ENCODE measurements at places on chromosomes 13 and 19.

DNA sequence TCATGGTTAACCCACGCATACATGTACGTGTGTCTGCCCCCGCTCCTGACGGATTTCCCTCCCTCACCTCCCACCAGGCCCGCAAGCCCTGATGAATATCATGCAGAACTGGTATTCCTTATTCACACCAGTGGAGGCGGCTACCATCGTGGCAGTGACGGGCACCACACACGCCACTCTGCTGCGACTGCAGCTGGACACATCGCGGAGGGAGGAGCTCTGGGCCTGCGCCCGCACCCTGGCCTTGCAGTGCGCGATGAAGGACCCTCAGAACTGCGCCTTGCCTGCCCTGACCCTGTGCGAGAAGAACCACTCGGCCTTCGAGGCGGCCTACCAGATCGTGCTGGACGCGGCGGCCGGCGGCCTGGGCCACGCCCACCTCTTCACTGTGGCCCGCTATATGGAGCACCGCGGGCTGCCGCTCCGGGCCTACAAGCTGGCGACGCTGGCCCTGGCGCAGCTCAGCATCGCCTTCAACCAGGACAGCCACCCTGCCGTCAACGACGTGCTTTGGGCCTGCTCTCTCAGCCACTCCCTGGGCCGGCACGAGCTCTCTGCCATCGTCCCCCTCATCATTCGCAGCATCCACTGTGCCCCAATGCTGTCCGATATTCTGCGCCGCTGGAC, 35.0 kb downstream of the ZSWIM4 start:
- peak; percentile 63 for DNase-seq

DNA sequence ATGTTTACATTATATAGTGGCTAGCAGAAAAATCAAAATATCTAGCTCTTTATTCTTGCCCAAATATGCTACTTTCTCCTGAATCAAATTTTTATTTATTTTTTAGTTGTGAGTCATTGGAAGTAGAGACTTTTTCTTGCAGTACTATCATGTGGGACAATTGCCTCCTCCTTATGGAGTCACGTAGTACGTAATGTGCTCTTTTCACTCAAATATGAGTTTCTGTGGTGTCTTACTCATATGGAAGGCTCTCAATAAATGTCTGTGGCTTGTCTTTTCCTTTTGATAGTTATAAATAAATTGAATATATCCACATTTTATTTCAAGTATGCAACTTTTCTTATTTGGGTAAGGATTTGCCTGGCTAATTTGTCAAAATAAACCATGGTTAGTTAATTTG, 1411.0 kb upstream of the SLC10A2 start:
- no peak for DNase-seq

GRCh38 chr13:41651413-41652058, 194.2 kb downstream of the RGCC start:
- DNase-seq, result no peak

DNA sequence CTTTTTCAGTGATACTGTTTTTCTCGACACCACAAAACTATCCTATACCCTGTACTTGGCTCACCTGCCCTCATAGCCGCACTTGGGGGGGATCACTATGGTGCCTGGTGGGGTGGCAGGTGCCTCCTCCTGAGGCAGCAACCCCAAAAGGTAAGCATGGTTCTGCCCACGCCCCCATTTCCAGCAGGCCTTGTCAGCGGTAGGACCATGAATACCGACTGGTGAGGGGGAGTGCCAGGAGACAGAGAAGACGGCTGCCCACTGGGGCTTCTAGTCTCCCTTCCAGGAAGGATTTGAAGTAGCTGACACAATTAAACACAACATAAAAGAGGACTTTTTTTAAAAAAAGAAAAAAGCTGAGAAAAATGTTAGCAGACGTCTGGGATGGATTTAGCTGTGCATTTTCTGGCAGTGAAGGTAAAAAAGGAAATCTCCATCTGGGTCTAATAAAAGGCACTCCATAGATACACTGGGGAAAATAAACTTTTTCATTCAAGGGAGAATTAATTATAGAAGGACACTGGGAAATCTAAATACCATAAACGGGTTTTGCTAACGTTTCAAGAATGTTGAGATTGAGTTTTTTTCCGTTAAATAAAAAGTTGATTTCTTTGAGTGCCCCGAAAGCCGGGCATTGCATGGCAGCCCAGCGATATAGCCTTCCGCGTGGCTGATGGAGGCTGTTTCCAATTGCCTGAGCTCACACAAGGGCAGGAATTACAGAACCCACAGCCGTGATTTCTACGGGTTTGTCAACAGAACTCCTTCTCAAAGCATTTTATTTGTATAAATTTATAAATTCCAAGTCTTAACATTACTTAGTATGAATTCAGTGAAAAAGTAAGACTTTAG, 45.1 kb downstream of the ATP11A start:
- no peak for DNase-seq

- DNase-seq, result no peak
These were observed 4.2 kb upstream of the RPS11 start for GRCh38 chr19:49491804-49492572.

DNA sequence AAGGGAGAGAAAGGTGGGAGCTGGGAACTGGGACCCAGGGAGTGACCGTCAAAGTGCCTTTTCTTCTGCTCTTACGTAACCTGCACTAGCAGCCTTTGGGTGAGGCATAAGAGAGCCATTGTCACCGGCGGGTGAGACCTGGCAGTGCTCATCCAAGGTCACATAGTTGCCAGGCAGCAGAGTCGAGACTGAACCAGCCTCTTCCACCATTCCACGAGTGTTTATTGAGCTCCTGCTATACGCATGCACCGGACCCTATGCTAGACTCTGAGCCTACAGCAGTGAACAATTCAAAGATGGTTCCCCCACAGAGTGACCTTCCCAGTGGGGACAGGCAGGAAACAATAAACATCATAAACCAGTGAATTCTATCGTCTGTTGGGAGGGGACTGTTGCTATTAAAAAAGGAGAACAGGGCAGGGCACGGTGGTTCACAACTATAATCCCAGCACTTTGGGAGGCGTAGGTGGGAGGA, 18.6 kb upstream of the STRN4 start:
- no peak for DNase-seq

All from lung microvascular endothelial cell (primary cell).